ENCODE measurements at places on chromosomes 5 and 9.

DNA sequence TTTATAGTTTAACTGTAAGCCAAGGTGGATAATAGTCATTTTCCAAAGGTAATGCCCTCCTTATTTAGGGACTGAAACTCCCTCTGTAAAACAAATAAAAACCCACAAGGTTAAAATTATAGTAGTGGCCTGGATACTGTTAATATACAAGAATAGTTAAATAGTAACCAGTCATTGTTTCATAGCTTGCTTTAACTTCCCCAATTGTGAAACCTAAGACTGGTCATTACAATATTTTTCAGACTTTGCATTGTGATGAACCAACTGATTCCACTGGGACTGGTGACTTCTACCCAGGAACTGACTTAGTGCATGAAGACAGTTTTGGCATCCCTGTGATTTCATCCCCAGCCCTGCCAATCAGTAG, 162.6 kb downstream of the SMC2 start:
- no peak for DNase-seq

- DNase-seq: peak; percentile 10
Measured at GRCh38 chr5:27472000-27472763, 433.8 kb upstream of the CDH9 start.

DNA sequence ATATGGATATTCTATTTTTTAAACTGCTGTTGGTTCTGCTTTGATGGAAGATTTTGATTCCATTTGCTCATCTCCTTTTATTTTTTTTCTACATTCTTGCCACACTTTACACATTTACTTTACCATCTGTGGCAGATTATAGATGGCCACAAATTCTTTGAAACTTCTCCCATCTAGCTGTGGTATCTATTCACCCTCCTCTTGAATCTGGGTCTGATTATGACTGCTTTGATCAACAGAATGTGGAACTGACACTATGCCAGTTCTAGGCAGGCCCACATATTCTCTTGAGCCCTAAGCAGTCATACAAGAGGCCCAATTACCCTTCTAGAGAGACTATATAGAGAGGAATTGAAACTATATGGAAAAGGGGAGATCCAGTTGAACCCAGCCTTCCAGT, 439.0 kb upstream of the PTGER4 start:
- no peak for DNase-seq

- no peak for DNase-seq
Measured at GRCh38 chr5:175681045-175681967, 23.4 kb downstream of the HRH2 start.

GRCh38 chr5:180067986-180068385, 3.6 kb downstream of the RNF130 start:
- DNase-seq: no peak

GRCh38 chr9:130680836-130681768, 12.5 kb upstream of the EXOSC2 start:
- peak; percentile 65 for DNase-seq

- DNase-seq: no peak
Measured at GRCh38 chr9:125797930-125798329, 50.8 kb downstream of the PBX3 start.

DNA sequence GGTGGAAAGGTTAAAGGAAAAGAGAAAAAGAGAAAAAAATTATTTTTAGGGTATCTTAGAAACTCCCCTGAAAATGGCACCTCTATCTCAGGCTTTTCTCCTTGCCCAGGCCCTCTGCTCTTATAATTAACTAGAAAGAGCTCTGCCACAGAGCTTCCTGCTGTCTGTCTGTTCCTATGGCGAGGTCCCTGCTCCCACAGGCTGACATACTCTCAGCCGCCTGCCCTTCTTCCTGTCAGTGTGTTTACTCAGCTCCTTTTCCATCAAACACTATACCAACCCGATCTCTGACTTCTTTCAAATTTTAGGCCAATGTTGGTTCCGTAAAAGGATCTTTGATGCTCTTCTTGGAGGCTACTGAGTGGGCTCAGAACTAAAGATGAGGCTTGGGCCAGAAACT, 482.6 kb downstream of the DMAC1 start:
- DNase-seq: no peak

DNA sequence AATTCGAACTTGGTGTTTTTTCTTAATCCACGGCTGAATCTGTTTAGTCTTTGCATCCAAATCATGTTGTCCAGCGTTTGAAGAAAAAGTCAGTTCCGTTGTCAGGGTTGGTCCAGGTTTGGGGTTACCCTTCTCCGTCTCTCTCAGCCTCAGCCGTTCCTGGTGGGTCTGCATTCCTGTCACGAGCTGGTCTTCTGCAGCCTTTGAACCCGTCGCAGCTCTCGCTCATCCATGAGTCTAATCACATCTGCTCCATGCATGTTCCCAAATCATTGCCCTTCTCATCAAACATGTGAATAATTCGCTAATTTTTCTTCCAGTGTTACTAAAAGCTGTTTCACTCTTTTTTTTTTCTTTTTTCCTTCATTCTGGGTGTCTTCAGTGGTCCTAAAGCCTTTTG, 39.0 kb upstream of the EXOC3 start:
- DNase-seq: no peak

GRCh38 chr5:79851391-79851863, 139.6 kb downstream of the MTX3 start:
- no peak for DNase-seq

DNA sequence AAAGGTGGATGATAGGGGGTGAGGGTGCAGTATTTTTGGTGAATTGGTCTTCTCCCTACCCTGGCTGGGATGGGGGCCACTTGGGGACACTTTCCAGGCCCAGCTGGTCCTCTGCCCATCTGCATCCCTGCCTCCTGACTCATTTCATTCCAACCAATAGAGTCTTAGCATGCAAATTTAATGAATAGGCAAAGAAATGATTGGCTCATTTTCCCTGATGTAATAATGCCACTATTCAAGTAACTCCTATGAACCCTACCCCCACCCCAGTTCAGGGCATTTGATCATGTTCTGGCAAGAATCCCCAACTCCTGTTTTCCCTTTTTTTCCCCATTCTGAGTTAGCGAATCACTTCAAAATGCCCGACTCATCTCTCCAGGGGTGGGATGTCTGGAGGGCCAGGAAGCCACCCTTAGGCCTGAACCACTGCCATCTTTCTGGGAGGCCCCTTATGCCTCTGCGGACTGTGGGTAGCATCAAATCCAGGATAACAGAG, 56.7 kb downstream of the PCDH1 start:
- DNase-seq: peak; percentile 25

- no peak for DNase-seq
Measured at GRCh38 chr9:112810696-112811490, 60.3 kb downstream of the SNX30 start.

DNA sequence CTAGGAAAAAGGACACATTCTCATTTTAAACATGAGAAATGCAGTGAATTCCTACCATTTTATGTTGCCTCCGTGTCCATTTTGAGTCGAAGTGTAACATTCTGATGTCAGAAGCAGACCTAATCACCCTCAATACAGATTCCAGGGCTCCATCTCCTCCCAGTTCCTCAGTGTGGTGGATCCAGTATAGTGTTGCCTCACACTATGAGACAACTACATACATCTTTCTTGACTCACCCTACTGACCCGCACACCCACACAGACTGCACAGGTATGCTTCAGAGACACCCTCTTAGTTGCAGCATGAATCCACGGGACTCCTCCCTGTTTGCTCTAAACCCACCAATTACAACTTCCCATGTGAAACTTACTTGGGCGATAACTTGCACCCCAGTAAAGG, 564.9 kb downstream of the SEMA5A start:
- DNase-seq: no peak

DNA sequence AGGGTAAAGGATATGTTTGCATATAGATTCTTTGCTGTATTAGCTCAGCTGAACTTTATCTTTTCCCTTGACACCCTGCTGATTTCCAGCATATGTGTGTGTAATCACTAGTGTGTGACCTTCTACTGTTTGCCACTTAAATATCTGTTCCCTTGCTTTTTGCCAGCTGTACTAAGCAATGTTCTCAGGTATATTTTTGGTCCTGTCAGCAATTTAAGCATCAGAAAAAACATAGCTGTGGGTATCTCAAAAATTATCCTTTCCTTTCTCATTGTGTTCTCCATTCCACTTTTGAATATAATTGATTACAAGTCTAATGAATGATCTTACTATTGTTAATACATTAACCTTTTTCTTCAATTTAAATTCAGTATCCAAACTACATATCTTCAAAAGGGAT, 59.2 kb upstream of the CDH10 start:
- DNase-seq: no peak

DNA sequence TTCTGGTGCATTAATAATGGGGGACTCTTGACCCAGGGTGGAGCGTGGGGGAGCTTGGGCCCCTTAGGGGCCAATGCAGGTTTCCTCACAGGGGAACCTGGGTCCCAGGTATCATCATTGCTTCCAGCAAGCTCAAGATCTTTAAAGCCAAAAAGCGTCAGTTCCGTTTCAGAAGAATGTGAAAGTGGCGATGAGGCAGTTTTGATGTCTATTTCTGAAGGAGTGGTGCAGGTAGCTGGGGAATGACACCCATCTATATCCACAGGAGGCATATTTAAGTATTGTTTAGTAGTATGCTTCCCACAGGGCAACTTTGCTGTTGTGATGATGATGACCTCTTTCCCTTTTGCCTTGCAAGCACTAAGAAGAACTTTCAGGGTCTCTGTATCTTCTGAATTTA, 10.8 kb downstream of the ANKRD34B start:
- DNase-seq: no peak

DNA sequence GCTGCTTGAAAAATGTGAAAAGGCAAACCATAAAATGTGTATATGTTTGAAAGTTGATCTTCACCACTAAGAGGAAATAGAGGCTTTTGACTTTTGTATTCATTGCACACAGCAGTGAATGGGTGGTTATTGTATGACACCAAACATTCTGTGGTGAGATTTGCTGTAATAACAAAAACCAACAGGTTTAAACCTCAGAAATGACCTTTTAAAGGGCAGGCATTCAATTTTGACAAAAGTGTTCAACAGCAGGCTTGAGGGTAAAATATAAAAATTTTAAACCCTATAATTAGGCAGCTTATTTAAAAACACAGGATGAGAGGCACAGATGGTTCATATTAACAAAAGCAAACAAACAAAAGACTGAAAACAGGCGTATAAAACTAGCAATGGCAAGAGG, 128.1 kb upstream of the NUDT12 start:
- peak; percentile 48 for DNase-seq

GRCh38 chr5:147887026-147887627, 8.6 kb downstream of the SCGB3A2 start:
- peak; percentile 34 for DNase-seq

- no peak for DNase-seq
Measured at GRCh38 chr5:14809369-14810155, 62.0 kb downstream of the ANKH start.
